Karpas-422 (cell line): ENCODE measurements at places on chromosomes 7 and 10.

DNA sequence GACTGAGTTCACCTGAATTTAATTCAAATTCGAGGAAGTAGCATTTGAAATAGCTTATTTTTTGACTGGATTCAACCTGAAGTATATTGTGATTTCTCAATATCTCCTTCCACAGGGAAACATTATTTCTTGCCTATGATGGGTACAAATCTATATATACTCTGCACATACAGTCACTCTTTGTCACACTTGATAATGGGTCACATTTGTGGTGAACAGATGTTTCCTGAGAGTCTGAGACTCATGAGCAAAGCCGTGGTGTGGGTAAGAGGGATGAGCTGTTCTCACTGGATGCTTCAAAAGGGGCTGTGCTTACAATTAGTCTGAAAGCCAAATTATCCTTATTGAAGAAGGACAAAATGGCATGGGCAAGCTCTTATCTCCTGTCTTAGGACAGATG, 18.0 kb upstream of the TBXAS1 start:
- no peak for DNase-seq

GRCh38 chr10:1411956-1412355, 325.4 kb downstream of the ADARB2 start:
- no peak for DNase-seq

DNA sequence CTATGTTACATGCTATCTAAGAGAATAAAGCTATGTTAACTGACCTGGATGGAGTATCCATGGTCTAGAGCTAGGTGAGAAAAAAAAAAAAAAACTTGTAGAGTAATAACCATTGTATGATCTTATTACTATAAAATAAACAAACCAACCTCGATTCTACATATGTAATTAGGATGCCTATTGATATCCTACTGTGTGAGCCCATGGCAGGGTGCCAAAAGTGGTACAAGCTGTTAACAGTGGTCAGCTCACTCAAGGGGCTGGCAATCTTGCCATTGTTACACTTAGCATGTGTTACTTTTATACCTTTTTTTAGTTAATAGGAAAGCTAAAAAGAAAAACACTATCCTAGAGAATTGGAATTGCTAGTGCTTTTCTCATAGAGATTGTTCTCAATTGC, 13.5 kb upstream of the IL6 start:
- DNase-seq: peak; percentile 4

GRCh38 chr7:12475362-12476063, 71.8 kb upstream of the VWDE start:
- no peak for DNase-seq

DNA sequence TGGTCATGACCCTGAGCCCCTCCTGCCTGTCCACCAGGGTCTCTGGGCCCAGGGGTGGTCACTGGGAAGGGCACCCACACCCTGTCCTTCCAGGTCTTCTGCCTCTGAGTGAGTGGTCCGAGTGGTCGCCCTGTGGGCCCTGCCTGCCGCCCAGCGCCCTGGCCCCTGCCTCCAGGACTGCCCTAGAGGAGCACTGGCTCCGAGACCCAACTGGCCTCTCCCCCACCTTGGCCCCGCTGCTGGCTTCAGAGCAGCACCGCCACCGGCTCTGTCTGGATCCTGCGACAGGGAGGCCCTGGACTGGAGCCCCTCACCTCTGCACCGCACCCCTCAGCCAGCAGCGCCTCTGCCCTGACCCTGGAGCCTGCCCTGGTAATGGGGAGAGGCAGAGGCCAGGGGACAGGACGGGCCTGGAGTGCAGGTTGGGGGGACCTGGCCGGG, 13.9 kb upstream of the ZNF862 start:
- no peak for DNase-seq
